Stimulated activated CD4-positive, alpha-beta T cell treated with anti-CD3 and anti-CD28 coated beads, Interleukin-2, amount 100 ng/mL, for 48 hours (primary cell): ENCODE measurements at places on chromosomes 2 and 18.

- no peak for DNase-seq
These were observed 438.7 kb upstream of the MYT1L start for GRCh38 chr2:2769481-2770431.

DNA sequence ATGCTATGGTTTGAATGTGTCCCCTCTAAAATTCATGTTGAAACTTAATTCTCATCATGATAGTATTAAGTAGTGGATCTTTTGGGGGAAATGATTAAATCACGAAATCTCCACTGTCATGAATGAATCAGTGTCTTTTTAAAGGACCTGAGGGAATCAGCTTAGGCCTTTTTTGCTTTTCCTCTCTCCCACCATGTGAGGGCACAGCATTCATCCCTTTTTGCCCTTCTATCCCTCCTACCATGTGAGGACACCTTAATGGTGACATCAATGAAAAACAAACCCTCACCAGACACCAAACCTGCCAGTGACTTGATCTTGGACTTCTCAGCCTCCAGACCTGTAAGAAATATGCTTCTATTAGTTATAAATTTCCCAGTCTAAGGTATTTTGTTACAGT is 247.1 kb upstream of the UBE2E3 start:
- no peak for DNase-seq

DNA sequence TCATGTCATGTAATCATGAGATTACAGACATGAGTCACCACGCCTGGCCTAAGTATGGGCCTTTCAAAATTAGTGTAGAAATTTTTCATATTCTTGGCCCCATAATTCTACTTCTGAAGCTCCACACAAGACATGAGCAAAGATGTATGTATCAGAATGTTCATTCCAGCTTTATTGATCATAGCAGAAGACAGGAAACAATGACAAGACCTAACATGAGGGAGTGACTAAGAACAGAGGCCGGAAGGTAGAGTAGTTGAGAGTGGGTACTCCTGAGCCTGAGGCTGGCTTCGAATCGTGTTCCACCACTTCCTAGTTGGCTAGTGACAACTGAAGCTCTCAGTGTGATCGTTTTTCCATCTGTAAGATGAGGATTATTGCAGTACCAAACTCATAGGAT is 89.3 kb downstream of the ARMC9 start:
- DNase-seq, result no peak

GRCh38 chr2:199461711-199462346 is 4.1 kb upstream of the SATB2 start:
- DNase-seq, result no peak

DNA sequence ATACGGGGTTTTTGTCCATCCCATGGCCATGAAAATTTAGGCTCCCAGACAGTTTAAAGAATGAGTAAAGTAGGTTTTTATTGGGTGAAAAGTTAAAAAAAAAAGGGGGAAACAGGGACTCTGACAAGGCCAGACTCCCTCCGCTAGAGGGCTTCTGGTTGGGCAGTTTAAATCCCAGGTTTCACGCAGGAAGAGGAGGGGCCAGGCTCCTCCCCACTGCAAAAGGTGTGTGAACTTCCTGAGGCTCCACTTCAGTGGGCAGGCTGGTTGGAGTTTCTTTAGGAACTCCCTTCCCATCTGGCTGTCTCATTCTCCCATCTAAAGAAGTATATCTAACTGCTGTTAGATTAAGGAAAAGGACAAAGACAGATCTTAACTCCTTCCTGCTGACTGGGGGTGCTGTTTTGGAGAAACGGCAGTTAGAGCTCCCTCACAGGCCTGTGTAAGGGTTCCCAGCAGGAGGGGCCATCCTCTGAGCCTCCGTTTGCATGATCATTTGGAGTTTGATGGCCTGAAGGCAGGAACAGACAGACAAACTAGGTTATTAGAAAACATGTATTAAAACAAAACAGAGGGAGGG is 1160.7 kb downstream of the CNTNAP5 start:
- DNase-seq, result no peak

DNA sequence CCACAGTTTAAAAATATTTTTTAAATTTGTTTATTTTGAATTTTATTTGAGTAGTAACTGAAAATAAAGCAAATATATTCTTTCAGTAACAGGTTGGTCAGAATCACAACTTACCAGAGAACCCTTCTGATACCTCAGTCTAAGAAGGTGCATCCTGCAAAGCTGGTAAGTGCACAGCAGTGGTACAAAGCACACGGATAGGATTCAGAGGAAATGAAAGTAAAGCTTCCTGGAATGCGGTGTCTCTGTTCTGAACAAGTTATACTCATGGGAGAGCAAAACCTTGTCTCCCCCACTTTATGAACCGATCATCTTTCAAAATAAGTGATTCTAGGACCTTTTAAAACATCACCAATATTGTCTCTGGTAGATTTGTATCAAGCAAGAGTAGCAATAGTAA is 398.3 kb downstream of the TMX3 start:
- DNase-seq, result no peak

DNA sequence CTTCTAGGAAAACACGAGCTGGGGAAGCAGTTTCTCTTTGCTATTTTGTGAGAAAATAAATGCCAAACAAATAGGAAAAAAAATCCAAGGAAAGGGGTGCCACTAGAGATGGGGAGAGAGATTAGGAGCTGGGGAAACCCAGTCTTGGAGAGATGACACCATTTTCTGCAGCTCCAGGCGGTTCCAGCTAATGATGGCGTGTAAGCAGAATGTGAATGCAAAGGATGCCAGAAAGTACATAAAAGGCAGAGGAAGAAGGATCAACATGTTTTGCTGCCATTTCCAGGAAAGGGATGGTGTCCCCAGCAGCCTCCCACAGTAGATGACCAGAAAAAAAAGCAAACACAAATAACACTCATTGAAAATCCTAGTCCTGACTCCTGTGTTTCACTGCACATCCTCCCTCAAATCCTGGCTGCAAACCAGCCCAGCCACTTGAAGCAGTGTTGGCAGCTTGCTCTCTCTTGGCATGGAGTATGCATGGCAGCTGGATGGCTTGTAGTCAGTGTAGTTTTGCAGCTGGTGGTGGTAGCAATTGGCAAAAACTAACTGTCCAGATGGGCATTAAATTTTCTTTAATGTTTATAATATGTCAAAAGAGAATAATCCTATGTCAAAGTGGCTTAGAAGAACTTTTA is 93.6 kb downstream of the FTCDNL1 start:
- DNase-seq, result no peak

- DNase-seq, result no peak
These were observed 68.3 kb downstream of the SGPP2 start for GRCh38 chr2:222492683-222493082.

DNA sequence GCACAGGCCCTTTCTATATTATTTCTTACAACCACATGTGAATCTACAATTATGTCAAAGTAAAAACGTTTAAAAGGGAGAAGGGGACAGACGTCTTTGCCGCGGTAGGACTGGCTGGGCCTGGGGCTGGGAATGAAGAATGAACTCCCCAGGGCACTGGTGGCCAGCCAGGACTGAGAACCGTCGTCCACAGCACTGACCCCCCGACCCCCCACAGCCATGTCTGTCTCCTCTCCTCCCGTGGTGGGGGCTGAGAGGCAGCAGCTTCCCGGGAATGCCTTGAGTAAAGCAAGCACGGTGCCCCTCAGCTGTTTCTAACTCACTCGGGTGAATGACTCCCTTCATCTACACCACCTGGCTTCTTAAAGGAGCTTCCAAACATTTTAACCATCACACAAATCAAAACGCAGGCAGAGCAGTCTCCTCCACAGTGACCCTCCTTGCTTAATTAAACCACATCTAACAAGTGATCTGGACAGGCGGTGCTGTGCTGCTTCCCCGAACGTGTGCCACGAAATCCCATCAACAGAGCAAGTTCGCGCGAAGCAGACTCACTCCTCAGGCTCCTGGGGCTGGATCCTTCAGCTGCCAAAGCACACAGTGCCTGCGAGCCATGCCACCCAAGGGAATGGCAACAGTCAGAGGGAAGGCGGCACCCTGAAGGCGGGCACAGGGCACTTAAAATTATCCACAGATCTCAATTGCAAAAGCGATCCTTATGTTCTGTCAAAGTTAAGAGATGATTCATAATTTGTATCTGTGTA is 217.7 kb downstream of the EIPR1 start:
- DNase-seq, result no peak
